H1 (cell line): ENCODE measurements at places on chromosomes 11 and 22. TPM values are rescaled to one million over a fixed set of nuclear protein-coding genes. Genes with fewer than 3 reads are reported as not detected.

The CD3D gene
- total RNA-seq = not detected in 2 replicates

The GLYAT gene
- total RNA-seq = not detected in 2 replicates

DNA sequence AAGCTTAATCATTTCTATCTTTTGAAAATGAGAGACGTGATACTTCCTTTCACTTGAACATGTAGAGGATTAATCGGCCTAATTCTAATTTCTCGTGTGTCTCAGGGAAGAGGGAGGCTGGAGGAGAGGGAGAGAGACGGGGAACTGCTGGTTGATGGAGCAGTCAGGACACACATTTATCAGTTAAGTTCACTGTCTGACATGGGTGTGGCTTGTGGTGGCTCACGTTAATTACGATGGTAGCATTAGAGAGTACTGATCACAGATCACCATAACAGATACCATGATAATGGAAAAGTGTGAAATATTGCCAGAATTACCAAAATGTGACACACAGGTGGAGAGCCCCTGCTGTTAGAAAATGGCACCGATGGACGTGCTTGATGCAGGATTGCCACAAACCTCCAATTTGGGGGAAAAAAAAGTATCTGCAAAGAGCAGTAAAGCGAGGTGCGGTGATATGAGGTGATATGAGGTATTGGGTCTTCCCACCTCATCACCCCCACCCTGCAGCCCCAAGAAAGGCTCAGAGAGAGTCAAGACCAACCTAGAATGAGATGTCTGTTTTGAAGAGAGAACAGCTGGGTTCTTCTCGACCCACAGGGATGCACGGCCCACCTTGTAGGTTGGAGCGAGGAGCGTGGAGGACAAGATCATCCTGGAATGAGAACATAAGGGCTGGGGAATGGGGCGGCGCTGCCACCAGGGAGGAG is 19.7 kb downstream of the ZBED4 start:
- no peak for DNase-seq

- DNase-seq = no peak
Measured at GRCh38 chr11:93532806-93533205, 10.4 kb downstream of the SMCO4 start.

GRCh38 chr11:86790195-86790725 is 10.1 kb upstream of the PRSS23 start:
- no peak for DNase-seq

DNA sequence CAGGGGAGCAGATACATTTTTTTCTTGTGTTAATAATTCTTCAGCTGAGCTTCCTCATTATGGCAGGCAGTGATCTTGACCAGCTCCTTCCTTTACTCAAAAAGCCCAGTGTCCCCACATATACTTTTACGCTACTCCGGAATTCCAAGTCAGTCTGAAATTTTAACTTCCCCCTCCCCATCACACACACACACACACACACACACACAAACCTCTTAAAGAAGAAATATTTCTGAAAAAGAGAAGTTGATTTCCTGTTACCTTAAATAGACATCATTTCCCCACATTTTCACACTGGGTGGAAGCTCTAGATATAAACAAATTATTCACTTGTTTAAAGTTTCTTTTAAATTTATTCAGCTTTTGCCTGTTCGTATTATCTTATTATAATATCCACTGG is 113.9 kb downstream of the DBX1 start:
- no peak for DNase-seq
